Trophoblast cell (in vitro differentiated cells and primary cell): ENCODE measurements at places on chromosomes 7 and 10.
A peak's percentile ranks its signal among the peaks of the same experiment; 100 is the strongest.

GRCh38 chr10:83252596-83252995 lies 886.7 kb upstream of the GHITM start:
- no peak for DNase-seq

GRCh38 chr10:38070501-38070900 lies 23.6 kb upstream of the ZNF37A start:
- DNase-seq = no peak

- peak; percentile 95 for DNase-seq
Measured at GRCh38 chr7:25665903-25666670, 437.8 kb upstream of the NPVF start.

- peak; percentile 78 for DNase-seq
Measured at GRCh38 chr7:19958309-19958896, 185.0 kb upstream of the TMEM196 start.

DNA sequence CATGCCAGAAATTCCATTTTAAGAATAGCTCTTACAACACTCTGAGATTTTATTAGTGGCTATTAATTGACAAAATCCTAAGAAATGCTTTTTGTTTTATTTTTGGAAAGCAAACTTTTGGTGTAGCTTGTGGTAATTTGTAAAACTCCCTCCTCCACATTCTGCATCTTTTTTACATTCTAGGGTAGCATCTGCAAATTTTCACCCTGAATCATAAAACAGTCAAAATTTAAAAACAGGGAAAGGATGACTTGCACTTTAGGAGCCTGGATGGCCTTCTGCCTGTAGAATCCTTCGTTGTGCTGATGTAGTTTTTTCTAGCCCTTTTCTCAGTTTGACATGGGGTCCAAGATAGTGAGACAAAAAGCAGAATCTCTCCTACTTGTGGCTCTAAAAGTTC lies 316.1 kb downstream of the ADRA2A start:
- peak; percentile 1 for DNase-seq

- DNase-seq = no peak
Measured at GRCh38 chr7:141698247-141699015, 3.5 kb downstream of the DENND11 start.

DNA sequence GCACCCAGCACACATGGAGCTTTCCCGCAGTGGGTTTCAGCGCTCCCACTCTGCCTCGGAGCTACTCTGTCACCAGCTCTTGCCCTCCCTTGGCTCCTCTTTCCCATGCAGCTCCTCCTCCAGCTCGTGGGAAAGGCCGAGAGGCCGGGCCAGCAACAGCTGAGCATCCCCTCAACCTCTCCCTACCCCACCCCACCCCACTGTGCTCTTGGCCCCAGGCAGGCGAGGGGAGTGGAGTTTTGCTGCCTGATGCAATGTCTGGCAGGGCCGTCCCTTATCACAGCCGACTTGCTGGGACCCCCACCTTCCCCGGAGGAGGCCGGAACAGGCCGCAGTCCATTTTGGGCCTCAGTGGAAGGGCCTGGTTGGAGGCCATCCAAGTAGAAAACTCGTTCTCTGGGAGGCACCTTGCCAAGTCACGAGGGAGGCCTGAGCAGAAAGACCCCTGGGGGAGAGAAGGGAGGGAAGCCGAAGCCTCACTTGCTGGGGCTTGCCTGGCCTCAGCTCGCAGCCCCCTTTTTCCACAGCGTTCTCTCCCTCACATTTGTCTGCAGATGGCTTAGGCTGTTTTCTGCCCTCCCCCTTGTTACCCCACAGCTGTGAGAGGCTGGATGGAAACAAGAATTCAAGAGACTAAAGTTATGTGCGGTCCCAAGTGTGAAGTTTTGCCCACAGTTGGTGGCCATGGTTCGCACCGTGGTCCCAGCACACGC lies 35.3 kb downstream of the CHST3 start:
- no peak for DNase-seq

DNA sequence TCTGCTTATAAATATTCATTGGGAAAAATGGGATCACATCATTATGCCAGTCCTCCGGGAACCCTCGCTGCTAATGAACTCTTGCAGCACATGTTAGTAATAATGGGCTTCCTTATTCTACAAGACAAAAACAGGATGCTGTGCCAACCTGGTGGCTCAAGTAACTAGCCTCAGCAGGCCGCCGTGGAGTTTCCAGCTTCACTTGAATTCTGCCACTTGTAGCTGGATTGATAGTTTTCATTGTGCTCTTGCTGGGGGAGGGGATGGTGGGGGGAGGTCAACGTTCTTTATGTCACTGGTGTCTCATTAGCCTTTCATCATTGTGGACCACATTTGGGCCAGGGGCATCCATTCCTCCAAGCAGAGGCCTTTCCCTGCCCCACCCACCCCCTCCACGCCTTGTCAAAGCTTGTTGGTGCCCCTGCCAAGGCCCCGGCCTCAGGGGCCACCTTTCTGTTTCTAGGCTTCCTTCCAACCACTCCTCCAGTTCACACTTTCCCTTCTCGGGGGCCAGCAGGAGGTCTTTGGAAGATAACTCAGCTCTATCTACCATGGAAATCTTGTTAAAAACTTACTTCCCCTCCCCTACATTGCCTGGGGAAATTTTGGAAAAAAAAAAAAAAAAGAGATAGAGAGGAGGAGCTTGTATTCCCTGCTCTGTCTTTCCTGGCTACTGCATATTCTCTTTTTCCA lies 153.9 kb downstream of the BMPER start:
- DNase-seq = no peak

GRCh38 chr10:110149259-110149658 lies 58.1 kb upstream of the MXI1 start:
- DNase-seq = no peak

- peak; percentile 46 for DNase-seq
Measured at GRCh38 chr10:17768496-17768895, 16.5 kb downstream of the TMEM236 start.

DNA sequence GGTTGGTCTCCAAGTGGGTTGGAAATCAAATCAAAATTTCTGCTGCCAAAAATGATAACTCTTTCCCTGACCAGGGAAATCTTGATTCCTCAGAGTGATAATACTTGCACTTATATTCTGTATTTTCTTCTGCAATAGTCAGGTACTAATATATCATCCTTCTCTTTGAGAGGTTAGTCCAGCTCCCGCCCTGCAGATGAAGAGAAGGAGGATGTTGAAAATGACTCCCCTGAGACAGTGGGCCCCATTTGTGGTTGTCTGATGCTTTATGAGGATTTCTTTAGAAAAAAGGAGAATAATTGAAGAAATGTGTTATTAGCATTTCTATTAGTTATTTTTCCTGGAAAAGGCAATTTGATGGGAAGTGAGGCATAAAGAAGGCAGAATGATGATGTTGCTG lies 213.0 kb downstream of the SEC23IP start:
- no peak for DNase-seq

DNA sequence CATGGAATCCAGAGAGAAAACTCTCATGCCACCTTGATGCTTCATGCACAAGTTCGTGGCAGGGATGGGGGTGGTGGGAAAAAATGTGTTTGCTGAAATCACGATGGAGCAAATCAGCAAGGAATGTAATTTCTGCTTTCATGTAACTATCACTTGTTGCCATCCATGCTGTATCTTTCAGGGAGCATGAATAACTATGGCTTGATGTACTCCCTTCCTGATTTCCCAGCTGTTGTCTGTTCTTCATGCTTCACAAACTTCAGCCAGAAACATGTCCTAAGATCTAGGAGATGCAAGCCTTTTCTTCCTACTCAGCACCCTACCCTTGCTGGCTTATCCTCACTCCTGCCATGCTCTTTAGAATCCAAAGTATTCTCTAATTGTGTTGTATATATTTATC lies 64.0 kb downstream of the LRRC4 start:
- no peak for DNase-seq

- DNase-seq = no peak
Measured at GRCh38 chr10:31630861-31631567, 297.6 kb downstream of the ARHGAP12 start.

- DNase-seq = no peak
Measured at GRCh38 chr7:159039716-159040115, 105.0 kb downstream of the VIPR2 start.
